Dermis lymphatic vessel endothelial cell (primary cell): ENCODE measurements at places on chromosomes 16 and 17. TPM values are rescaled to one million over a fixed set of nuclear protein-coding genes. Genes with fewer than 3 reads are reported as not detected.

Gene ARSG
- 1.9 and 2.1 TPM in 2 replicates for total RNA-seq

Gene RAP1GAP2
- total RNA-seq = 0.60 and 1.3 TPM in 2 replicates

Gene MSLN
- 0.17 TPM in 1 of 2 replicates, not detected in the other for total RNA-seq

Gene P2RX1
- not detected in 2 replicates for total RNA-seq

Gene CHST5
- under 0.01 and 0.09 TPM in 2 replicates for total RNA-seq

Gene TMIGD1
- not detected in 2 replicates for total RNA-seq

Gene NPIPB6
- 0.43 TPM in 1 of 2 replicates, not detected in the other for total RNA-seq

Gene CHD9NB
- under 0.01 TPM in 2 replicates for total RNA-seq

Gene VAT1L
- total RNA-seq = 0.11 TPM in 1 of 2 replicates, not detected in the other

Gene CAPN15
- total RNA-seq = 18.3 and 25.2 TPM in 2 replicates

Gene SHISA9
- not detected in 2 replicates for total RNA-seq

Gene SPOP
- 126 and 146 TPM in 2 replicates for total RNA-seq

Gene CYBA
- total RNA-seq = 329 and 521 TPM in 2 replicates

Gene TMC5
- not detected in 2 replicates for total RNA-seq

Gene TMEM92
- 0.17 TPM in 1 of 2 replicates, not detected in the other for total RNA-seq

Gene AATK
- total RNA-seq = 1.3 and 1.7 TPM in 2 replicates

Gene SCGB1C2
- total RNA-seq = not detected in 2 replicates

Gene USP43
- total RNA-seq = under 0.01 and 0.09 TPM in 2 replicates

Gene KCNJ2
- total RNA-seq = 0.34 and 0.43 TPM in 2 replicates

Gene OXLD1
- 26.8 and 29.6 TPM in 2 replicates for total RNA-seq

Gene KRT222
- 0.22 and 0.60 TPM in 2 replicates for total RNA-seq

Gene SDR42E2
- total RNA-seq = 0.17 and 0.43 TPM in 2 replicates

Gene FBXL19
- 10.7 and 16.6 TPM in 2 replicates for total RNA-seq

Gene FBXW10
- under 0.01 TPM in 2 replicates for total RNA-seq

Gene TP53TG3F
- total RNA-seq = not detected in 2 replicates

Gene SLC25A10
- 6.6 and 7.7 TPM in 2 replicates for total RNA-seq

Gene CMTM1
- total RNA-seq = 1.8 and 2.1 TPM in 2 replicates

Gene HAS3
- total RNA-seq = 5.7 and 14.5 TPM in 2 replicates

Gene SOX15
- total RNA-seq = under 0.01 and 0.11 TPM in 2 replicates

Gene MPV17L
- total RNA-seq = 0.09 and 0.22 TPM in 2 replicates

Gene FAM20A
- not detected in 2 replicates for total RNA-seq

Gene GGT6
- total RNA-seq = not detected in 2 replicates

Gene NR1D1
- total RNA-seq = 1.2 and 1.5 TPM in 2 replicates

Gene VEZF1
- 26.3 and 36.1 TPM in 2 replicates for total RNA-seq

Gene IRF8
- 3.5 and 5.9 TPM in 2 replicates for total RNA-seq

Gene FBXL16
- under 0.01 and 0.09 TPM in 2 replicates for total RNA-seq

Gene KRT12
- not detected in 2 replicates for total RNA-seq

Gene SPHK1
- 263 and 383 TPM in 2 replicates for total RNA-seq
